ENCODE measurements at places on chromosomes 12 and 14. TPM values are rescaled to one million over a fixed set of nuclear protein-coding genes. Genes with fewer than 3 reads are reported as not detected.

DNA sequence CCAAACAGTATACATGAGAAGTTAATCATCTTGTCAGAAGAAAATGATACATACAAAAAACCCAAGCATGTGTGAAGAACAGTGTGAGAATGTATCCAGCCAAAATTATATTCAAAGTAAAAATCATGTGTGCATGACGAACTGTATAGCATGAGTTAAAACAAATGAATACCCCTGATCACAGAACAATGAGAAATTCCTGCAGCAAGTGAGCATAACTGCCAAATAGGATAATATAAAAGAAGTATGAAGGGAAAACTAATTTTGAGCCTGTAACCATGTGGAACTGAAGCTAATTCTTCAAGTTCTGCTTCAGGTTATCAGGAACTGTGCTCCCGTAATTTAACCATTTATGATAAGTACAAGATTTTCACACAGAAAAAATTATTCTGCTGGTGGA lies 56.5 kb upstream of the AMN1 start:
- DNase-seq: no peak

DNA sequence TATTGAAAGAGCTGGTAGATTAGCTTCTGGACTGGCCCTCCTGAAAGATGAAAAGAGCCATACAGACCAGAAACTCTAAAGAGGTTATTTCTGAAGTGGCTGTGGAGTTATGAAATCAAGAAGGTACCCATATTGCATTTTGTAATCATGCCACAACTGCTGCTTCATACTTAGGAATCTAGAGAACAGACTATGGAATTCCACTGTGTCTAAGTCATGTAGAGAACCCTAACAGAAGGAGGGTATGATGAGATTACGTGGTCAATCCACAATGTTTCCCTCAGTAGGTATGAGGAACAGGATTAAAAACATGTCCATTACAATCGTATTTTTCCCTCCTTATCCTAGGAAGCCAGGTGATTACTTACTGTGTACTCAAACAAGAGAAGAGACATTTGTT lies 708.8 kb downstream of the RERGL start:
- DNase-seq: no peak

- no peak for DNase-seq
Observed at GRCh38 chr12:116065606-116066005, 211.9 kb downstream of the MED13L start.

The GPR68 gene
- 0.82 TPM for polyA plus RNA-seq

GRCh38 chr12:62692884-62693283 lies 226.3 kb downstream of the MON2 start:
- no peak for DNase-seq

The SIVA1 gene
- 71.9 TPM for polyA plus RNA-seq

DNA sequence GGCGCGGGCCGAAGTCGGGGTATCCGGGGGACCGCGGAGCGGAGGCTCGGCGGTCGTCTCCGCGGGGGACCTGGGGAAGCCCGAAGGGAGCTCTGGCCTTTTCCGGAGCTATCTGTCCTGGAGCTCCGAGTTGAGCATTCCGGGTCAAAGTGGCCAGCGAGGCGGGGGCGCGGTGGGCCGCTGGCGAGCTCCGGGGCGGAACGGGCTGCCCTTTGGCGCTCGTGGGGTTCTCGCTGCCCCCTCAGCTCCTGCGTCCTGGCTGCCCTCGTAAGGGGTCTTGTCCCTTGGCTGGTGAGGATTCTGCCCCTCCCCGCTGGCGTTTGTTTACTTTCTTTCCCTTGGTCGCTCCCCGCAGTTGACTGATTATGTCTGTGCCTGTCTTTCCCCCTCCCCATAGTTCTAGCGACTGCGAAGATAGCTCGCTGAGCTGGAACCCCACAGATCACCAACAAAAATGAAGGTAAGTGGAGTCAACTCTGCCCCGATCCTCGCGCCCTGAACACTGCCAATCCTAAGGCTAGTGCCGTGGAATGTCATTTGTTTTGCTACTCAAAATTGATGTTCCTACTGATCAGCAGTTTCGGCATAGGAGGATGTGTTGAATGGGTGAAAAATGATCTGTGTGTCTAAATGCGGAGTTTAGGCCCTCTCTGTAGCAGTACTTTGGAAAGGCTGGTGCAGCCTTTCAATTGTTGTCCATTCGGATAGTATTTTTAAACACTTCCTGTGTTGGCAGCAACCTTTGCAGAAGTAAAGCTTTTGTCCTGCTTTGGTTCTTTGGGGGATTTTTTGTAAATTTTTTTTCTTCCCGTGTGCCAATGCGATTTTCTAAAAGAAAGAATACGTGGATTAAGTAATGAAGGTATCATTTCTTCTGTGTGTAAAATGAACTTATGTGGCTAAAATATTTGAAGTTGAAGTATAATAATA lies 1.3 kb downstream of the ARID4A start:
- no peak for DNase-seq

DNA sequence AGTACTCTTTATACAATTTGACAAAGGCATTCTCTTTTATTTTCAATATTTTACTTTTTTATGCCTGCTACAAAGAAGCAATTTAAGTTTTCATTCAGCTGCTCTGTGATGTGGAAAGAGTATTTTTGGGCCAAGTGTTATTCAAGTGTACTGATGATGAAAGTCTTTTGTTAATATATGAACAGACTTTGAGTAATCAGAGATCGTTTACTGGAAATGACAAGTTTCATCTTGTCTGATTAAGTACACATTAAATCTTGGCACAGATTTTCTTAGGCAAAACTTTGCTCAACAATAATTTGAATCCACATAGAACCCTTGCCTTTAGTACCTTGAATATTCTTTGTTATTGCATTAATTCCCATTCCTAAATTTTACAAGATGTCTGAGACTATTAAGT lies 13.3 kb upstream of the PZP start:
- no peak for DNase-seq

GRCh38 chr12:67637718-67638117 lies 10.8 kb upstream of the DYRK2 start:
- DNase-seq: no peak

The RASSF9 gene
- polyA plus RNA-seq: 2.5 TPM

The ABCB9 gene
- polyA plus RNA-seq: 4.4 TPM

The TAS2R31 gene
- polyA plus RNA-seq: 0.73 TPM

GRCh38 chr12:71892059-71892458 lies 46.6 kb upstream of the TPH2 start:
- DNase-seq: no peak

The LRIG3 gene
- polyA plus RNA-seq: 23.8 TPM

DNA sequence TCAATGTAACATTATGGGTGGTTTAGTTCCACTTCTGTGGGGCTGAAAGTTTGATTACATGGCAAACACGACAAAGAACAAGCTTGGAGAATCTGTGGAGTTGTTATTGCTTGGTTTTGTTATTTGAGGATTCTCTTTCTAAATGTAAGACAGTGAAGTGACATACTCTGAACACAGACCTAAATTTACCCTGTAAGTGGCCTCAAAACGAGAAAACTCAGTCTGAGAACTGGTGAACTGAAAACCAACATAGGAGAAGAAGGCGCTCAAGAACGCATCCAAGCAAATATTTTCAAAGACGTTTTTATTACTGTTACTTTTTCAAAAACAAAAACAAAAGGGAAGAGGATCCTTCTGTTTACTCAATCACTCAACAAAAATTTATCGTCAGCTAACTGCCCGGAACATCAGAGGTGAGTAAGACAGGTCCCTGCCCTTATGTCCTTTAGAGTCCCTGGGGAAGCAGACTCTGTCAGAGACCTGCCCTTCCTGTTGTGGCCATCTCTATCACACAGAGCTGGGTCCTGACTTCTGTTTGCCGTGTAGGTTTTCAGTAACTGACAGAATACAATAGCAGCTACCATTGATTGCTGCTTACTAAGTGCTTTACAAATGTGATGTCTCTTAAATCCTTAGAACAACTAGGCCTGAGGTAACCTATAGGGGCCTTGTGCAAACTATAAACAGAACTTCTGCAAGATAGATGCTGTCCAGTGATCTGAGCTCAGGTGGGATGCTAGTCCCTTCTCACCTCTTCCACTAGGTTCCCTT lies 79.3 kb upstream of the C12orf71 start:
- DNase-seq: no peak

The C14orf180 gene
- polyA plus RNA-seq: 9.4 TPM

The ABCD4 gene
- 62.4 TPM for polyA plus RNA-seq

The IRAK3 gene
- polyA plus RNA-seq: 4.4 TPM

DNA sequence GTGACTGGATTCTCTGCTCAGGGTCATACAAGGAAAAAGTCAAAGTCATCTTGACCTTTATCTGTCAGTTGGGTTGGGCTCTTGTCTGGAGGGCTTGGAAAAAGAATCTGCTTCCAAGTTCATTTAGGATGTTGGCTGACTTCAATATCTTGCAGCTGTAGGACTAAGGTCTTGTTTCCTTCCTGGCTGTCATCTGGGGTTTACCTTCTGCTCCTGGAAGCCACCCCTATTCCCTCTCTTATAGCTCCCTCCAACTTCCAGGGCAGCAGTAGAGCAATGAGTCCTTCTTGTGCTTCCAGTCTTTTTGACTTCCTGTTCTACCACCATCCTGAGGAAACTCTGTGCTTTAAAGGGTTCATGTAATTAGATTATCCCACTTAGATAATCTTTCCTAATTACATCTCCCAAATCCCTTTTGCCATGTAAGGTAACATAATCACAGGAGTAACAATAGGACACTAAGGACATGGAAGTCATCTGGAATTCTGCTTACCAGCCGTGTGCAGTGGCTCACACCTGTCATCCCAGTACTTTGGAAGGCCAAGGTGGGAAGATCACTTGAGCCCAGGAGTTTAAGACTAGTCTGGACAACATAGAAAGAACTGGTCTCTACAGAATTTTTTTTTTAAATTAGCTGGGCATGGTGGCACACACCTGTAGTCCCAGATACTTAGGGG lies 170.7 kb upstream of the KITLG start:
- no peak for DNase-seq

The DIO2 gene
- 1.8 TPM for polyA plus RNA-seq

GRCh38 chr12:121441555-121441954 lies 41.6 kb downstream of the RNF34 start:
- DNase-seq: no peak

DNA sequence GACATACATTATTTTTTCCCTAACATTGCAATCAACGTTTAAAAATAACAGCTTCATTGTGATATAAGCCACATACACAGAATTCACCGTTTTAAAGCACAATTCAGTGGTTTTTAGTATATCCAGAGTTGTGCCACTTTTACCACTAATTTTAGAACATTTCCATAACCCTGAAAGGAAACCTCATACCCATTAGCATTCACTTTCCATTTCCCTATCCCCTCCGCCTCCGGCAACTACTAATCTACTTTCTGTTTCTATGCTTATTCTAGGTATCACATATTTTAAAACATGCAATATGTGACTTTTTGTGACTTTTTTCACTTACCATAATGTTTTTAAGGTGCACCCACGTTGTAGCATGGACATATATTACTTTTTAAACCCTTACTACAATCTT lies 55.6 kb upstream of the ISM2 start:
- no peak for DNase-seq

The SDR9C7 gene
- polyA plus RNA-seq: 0.46 TPM

DNA sequence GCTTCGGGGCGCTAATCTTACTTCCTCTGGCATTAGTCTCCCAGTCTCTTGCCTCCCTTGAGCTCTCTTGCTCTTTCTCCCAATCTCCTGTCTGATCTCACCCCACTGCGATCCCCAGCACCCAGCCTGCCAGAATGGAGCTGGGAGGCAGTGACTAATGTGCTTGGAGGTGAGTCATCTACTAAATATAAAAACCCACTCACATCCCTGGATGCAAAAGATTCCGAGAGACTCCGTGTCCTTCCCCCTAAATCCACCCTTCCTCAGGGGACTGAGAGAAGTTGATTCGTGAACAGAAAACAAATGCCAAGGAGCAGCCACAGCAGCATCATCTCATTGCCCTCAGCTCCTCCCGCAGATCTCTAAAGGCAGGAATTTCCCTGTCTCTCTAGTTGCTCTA lies 45.7 kb upstream of the KCNA5 start:
- no peak for DNase-seq

GRCh38 chr12:66683822-66684221 lies 4.9 kb upstream of the GRIP1 start:
- DNase-seq: no peak

- DNase-seq: no peak
Observed at GRCh38 chr14:53462931-53463778, 310.0 kb upstream of the DDHD1 start.

- DNase-seq: no peak
Observed at GRCh38 chr14:68195126-68195525, 375.5 kb downstream of the RAD51B start.

- DNase-seq: no peak
Observed at GRCh38 chr14:106235356-106236159, 709.2 kb downstream of the TMEM121 start.

The FGFR1OP2 gene
- 45.0 TPM for polyA plus RNA-seq

DNA sequence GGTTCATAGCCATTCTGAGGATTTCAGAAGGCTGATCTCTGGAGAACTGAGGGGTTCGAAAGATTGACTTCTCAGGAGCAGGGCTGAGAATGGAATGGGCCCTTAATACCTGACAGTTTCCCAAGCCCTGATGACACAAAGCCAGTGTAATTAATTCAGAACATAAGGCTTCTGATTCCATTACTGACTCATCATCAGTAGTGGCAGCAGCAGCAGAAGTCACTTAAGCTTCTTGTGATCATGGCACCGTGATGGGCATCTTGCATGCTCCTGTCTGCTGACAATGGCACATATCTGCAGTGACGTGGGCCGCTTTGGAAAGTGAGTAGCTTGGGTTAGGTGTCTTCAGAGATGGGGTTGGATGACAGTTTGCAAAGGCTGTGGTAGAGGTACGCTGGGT lies 38.2 kb upstream of the GSG1 start:
- no peak for DNase-seq
